ENCODE measurements at places on chromosomes 12 and 14. TPM values are rescaled to one million over a fixed set of nuclear protein-coding genes. Genes with fewer than 3 reads are reported as not detected.

- DNase-seq = no peak
Observed at GRCh38 chr14:60204843-60205774, 39.9 kb upstream of the DHRS7 start.

DNA sequence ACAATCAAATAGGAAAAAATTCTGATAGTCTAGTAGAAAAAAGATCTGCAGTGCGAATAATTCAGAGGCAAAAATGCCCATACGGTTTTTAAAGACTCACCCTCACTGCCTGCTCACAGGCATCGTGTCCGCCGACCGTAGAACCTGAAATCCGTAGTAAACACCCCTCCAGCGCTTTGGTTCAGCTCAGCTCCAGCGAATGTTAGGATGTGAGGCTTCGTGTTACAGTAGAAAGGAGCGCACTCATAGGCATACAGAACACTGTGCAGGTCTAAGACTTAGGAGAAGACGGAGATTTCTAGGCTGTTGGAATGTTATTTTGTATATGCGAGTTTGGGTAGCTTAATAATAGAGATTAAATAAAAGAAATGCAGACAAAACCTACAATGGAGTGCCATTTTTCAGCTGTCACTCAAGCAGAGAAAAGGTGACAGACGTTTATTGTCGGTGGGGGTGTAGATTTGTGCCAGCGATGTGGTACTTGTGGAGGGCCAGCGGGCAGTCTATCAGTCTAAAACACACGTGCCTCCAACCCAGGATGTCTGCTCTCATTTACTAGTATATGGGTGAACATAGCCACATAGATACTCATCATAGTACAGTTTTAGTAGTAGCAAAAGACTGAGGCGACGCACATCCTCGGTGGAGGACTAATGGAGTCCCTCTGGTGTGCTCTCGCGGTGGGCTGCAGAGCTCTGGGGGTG, 25.7 kb downstream of the SFSWAP start:
- no peak for DNase-seq

DNA sequence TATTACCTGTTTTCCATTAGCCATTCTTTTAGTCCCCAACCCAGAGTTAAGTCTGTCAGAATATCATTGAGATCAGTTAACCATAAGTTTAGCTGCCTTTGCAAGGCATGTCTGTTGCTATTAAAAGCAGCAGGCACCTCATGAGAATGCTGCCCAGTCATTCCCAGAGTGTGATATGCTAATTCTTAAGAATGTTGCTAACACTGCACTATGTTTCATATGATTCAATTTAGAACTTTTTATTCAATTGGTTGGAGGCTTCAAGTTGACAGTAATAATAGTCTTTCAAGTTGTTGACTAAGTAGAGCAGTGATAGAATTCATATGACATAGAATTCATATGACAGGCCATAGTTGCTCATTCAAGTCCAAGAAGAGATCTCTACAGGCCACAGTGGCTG, 292.3 kb downstream of the FUT8 start:
- DNase-seq = no peak

- no peak for DNase-seq
Observed at GRCh38 chr12:26091822-26092221, 33.0 kb downstream of the BHLHE41 start.

- DNase-seq = no peak
Observed at GRCh38 chr12:90953956-90954421, 987 bp downstream of the CCER1 start.

GRCh38 chr12:81039231-81039630, 38.6 kb upstream of the ACSS3 start:
- no peak for DNase-seq

DNA sequence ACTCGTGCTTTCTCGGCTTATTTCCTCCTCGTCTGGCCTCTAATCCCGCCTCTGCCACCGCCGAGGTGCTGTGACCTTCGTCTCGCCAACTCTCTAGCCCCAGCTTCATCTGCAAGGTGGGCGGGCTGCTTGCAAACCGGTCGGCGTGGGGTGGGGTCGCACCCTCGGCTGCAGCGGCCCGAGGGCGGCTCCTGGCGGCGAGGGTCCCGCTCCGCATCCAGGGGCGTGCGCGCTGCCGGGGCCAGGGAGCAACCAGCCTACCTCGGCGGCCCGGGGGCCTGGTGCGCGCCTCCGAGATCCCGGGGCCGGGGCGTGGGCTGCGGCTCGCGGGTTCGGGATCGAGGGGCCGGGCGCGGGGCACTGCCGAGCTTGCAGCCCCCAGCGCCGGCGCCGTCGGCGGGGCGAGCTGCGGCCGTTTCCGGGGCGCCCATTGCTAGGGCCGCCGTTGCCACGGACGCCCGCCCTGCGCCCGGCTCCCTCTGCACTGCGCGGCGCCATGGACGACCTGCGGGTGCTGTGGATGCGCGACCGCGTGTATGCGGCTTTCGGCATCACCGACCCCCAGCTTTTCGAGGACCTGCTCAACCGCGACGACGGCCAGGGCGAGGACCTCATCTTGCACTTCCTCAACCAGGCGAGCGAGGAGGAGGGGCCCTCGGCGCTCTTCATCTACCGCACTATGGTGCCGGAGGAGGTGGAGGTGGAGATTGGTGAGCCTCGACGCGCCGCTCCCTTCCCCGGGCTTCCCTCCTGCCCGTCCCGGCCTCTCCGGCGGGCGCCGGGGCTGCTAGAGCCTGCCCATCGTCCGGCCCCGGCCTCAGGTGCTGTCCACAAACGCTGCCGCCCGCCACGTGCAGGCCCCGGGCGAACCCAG, at the start of gene DNAH10:
Gene DNAH10 (plus strand): TSS at position 461 of the 874 bp plus-strand sequence. CDS start 36 bp downstream, at position 497.
- DNase-seq = peak; percentile 84

GRCh38 chr14:78254911-78255461, 84.8 kb downstream of the NRXN3 start:
- DNase-seq = no peak

DNA sequence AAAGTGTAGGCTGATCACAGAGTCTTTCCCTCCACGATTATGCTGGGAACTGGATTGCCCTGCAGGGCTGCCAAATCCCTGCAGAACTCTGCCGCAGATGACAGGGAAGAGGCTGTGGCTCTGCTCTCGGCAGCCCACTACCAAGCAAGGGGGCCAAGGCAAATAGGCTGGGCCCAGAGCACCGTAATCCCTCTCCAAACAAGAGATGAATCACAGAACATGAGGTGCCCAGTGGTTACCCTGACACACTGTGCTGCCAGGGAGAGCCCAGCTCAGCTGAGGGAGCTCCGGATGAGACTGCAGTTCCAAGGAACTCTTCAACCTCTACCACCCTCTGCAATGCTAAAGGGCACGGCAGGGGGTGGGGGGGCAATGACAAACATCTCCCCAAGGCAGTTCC, 33.9 kb downstream of the STON2 start:
- no peak for DNase-seq

- no peak for DNase-seq
Observed at GRCh38 chr12:40618636-40619035, 73.6 kb upstream of the CNTN1 start.

- no peak for DNase-seq
Observed at GRCh38 chr14:77242752-77243151, 28.3 kb downstream of the NGB start.

- no peak for DNase-seq
Observed at GRCh38 chr12:10369557-10370415, 20.1 kb downstream of the KLRK1 start.

DNA sequence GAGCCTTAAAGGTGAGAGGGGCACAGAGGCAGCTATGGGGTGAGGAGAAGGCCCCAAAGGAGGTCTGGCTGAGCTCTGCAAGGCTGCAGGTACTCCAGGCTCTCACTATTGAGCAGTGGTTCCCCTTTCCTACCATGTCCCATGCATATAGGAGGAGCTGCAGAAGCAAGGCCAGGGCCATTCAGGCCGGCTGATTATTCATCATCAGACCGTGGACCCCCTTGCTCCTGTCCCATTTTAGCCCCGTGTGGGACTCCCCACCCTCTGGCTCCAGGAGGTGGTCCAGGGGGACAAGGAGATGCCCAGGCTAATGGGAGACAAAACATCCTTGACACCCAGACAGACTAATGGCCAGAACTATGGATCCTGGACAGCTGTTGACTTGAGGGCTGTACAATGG, 3.1 kb downstream of the GPD1 start:
- DNase-seq = no peak

DNA sequence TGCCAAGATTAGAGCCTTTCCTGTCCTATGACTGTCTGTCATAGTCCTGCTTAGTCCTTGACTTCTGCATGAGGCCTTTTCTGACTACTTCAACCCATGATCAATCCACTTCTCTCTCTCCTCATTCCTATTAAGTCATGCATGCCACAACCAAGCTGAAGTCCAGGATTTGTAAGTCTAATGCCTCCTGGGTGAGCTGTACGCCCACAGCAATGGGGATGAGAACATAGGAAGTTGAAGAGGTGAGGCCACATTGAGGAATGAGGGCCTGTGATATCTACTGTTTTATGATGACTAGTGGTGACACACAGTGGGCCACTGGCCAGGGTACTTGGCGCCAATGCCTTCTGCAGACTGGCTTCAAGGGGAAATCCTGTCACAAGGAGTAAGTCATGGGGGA, 994.1 kb upstream of the TMEM132C start:
- no peak for DNase-seq

DNA sequence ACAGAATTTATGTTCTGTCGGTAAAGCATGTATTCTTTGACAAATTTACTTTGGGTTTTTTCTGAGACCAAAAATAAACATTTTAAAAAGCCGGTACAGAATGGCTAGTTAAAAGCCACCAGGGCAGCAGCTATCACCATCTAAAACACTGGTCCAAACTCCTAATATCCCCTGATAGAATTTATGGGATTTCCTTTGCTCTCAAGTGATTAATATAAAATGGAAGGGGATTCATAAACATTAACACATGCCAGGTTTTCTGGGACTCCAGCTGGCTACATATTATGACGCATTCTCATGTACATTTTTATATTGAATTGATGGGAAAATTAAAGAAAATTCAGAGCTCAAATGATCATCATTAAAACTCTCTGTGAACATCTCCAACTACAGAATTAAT, 640.8 kb downstream of the C12orf50 start:
- no peak for DNase-seq

- DNase-seq = no peak
Observed at GRCh38 chr12:121805171-121806008, 1.6 kb downstream of the SETD1B start.

DNA sequence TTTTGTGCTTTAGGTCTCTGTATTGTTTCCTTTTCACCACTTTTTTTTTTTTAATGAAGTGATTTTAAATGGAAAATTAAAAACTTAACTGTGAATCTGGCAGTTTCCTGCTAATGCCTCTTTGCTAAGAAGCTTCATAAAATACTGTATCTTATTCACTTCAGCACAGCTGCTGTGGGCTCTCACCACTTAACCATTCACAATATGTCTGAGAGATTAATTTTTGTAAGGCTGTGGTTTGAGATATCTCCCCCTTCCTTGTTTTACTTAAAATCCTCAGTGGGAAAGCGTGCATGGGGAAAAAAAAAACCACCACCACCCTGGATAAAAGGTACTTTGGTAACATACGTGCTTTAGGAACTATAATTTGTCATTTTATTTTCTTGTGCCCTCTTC, 115.9 kb downstream of the ETV6 start:
- no peak for DNase-seq

GRCh38 chr12:27549236-27549800, 25.3 kb downstream of the PPFIBP1 start:
- no peak for DNase-seq

GRCh38 chr12:121061831-121062230, 22.8 kb upstream of the OASL start:
- no peak for DNase-seq

Gene SRGAP1
- total RNA-seq = 1.8 TPM

Gene LBHD2
- not detected for total RNA-seq

Gene LALBA
- total RNA-seq = not detected

Gene ADGRD1
- total RNA-seq = 8.5 TPM

Gene VWF
- total RNA-seq = 44.4 TPM

Gene AKAP6
- total RNA-seq = 2.3 TPM

Gene ARL1
- total RNA-seq = 22.5 TPM

Gene NPAS3
- total RNA-seq = 0.29 TPM

Gene FMNL3
- total RNA-seq = 12.5 TPM

Data from lower leg skin (tissue), 4 donors.